ENCODE measurements at places on chromosomes 6 and 20. TPM values are rescaled to one million over a fixed set of nuclear protein-coding genes. Genes with fewer than 3 reads are reported as not detected.
A peak's percentile ranks its signal among the peaks of the same experiment; 100 is the strongest.

- H3K36me3 ChIP-seq: no peaks in the 10 kb centered on the region
- H3K27me3 ChIP-seq: no peaks in the 10 kb centered on the region
- no peak overlapping the region for H3K4me3 ChIP-seq
- H3K4me1 ChIP-seq: no peaks in the 10 kb centered on the region
These were observed 21.7 kb downstream of the UBD start for GRCh38 chr6:29537714-29538403.

The PDE10A gene
- 7.4 TPM for total RNA-seq

- no peak overlapping the region for H3K4me3 ChIP-seq
- no peaks in the 10 kb centered on the region for H3K4me1 ChIP-seq
- no peaks in the 10 kb centered on the region for H3K27me3 ChIP-seq
- H3K36me3 ChIP-seq: no peaks in the 10 kb centered on the region
- no peak overlapping the region for H3K27ac ChIP-seq
- DNase-seq: no peak
These were observed 106.1 kb upstream of the ADGRF4 start for GRCh38 chr6:47592131-47592840.

- no peak for DNase-seq
- peak overlapping the region; percentile 72 for H3K27ac ChIP-seq
- no peaks in the 10 kb centered on the region for H3K27me3 ChIP-seq
- no peak overlapping the region for H3K4me3 ChIP-seq
These were observed 9.1 kb upstream of the SNX9 start for GRCh38 chr6:157813750-157814455.

GRCh38 chr20:45283551-45284057, 23.0 kb upstream of the RBPJL start:
- no peaks in the 10 kb centered on the region for H3K4me1 ChIP-seq
- DNase-seq: no peak
- H3K27ac ChIP-seq: no peak overlapping the region
- H3K36me3 ChIP-seq: no peaks in the 10 kb centered on the region
- H3K27me3 ChIP-seq: peaks cover 3% of the 10 kb centered on the region

DNA sequence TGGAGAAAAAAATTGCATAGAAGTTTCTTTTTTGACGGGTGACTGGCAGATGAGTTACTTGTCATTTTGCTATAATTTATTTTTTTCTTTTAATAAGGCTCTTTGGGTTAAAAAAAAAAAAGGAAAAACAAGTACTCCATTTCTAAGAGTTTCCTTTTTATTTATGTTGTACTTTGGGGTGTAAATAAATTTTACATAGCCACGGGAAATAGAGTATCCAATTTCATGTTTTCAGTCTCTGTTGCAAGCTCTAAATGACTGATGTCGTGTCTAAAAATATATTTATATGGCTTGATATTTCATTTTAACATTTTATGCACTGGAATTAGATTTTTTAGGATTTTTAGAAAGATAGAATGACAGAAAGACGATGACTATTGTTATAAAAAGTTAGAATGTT, 3.4 kb downstream of the EYA4 start:
- no peak for DNase-seq
- no peak overlapping the region for H3K27ac ChIP-seq
- H3K36me3 ChIP-seq: no peaks in the 10 kb centered on the region
- H3K4me3 ChIP-seq: no peak overlapping the region
- peaks cover 24% of the 10 kb centered on the region for H3K4me1 ChIP-seq

DNA sequence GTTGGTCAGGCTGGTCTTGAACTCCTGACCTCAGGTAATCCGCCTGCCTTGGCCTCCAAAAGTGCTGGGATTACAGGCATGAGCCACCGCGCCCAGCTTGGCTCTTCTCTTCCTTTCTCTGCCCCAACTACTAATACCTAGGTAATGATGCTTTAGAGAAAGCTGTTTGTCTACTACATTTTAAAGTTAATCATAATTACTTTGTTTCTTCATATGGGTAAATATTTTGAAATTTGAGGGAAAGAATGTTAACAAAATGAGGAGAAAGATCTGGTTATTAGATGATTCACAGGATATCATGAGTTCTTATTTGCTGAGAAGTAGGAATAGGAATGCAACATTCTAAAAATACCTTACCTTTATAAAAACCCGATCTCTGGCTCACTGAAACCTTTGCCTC, 18.4 kb upstream of the PTPRK start:
- H3K27me3 ChIP-seq: no peaks in the 10 kb centered on the region
- H3K4me3 ChIP-seq: no peak overlapping the region
- H3K4me1 ChIP-seq: no peaks in the 10 kb centered on the region
- DNase-seq: no peak

The PBOV1 gene
- not detected for total RNA-seq

- H3K36me3 ChIP-seq: no peaks in the 10 kb centered on the region
- H3K27ac ChIP-seq: no peak overlapping the region
- peaks cover 22% of the 10 kb centered on the region for H3K4me1 ChIP-seq
- no peak for DNase-seq
- H3K27me3 ChIP-seq: no peaks in the 10 kb centered on the region
These were observed 97.3 kb upstream of the CARMIL1 start for GRCh38 chr6:25181923-25182322.

The THBS2 gene
- total RNA-seq: 37.6 TPM

GRCh38 chr6:100166956-100167355, 172.9 kb upstream of the MCHR2 start:
- no peaks in the 10 kb centered on the region for H3K27me3 ChIP-seq
- DNase-seq: no peak
- no peak overlapping the region for H3K27ac ChIP-seq
- no peaks in the 10 kb centered on the region for H3K4me1 ChIP-seq
- no peak overlapping the region for H3K4me3 ChIP-seq

- H3K27ac ChIP-seq: no peak overlapping the region
- no peaks in the 10 kb centered on the region for H3K27me3 ChIP-seq
- no peak for DNase-seq
- no peak overlapping the region for H3K4me3 ChIP-seq
These were observed 142.6 kb downstream of the ARHGAP18 start for GRCh38 chr6:129567374-129567773.

The GLP1R gene
- total RNA-seq: not detected

DNA sequence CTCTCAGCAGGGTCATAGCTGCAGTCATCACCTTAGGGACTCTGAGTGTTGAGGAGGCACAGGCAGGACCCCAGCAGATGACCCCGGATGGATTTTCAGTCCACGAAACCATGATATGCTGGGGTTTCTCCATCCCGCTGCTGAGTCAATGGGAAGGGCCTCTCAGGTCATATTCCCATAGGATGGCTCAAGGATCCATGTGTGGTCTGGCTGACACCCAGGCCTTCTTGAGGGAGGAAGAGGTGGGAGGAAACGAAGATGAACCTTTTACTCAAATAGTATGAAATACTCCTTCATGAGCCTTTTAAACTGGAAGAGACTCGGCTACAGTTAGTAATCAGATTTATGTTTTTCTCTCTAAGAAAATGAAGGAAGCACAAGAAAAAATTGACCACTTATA, 10.3 kb upstream of the RALY start:
- no peaks in the 10 kb centered on the region for H3K4me1 ChIP-seq
- H3K27ac ChIP-seq: no peak overlapping the region
- no peak for DNase-seq
- no peak overlapping the region for H3K4me3 ChIP-seq
- H3K36me3 ChIP-seq: no peaks in the 10 kb centered on the region

GRCh38 chr20:57677584-57677982, 32.2 kb downstream of the PMEPA1 start:
- no peak for DNase-seq
- H3K36me3 ChIP-seq: no peaks in the 10 kb centered on the region
- H3K4me1 ChIP-seq: no peaks in the 10 kb centered on the region
- no peak overlapping the region for H3K4me3 ChIP-seq
- H3K27ac ChIP-seq: no peak overlapping the region

The TBX18 gene
- 0.27 TPM for total RNA-seq

- peaks cover 5% of the 10 kb centered on the region for H3K27me3 ChIP-seq
- peaks cover 20% of the 10 kb centered on the region for H3K4me1 ChIP-seq
These were observed 71.2 kb downstream of the PDE7B start for GRCh38 chr6:135922746-135923145.

GRCh38 chr20:59134182-59134581, 29.4 kb upstream of the ZNF831 start:
- no peaks in the 10 kb centered on the region for H3K36me3 ChIP-seq
- DNase-seq: no peak
- H3K4me3 ChIP-seq: no peak overlapping the region
- no peaks in the 10 kb centered on the region for H3K4me1 ChIP-seq

DNA sequence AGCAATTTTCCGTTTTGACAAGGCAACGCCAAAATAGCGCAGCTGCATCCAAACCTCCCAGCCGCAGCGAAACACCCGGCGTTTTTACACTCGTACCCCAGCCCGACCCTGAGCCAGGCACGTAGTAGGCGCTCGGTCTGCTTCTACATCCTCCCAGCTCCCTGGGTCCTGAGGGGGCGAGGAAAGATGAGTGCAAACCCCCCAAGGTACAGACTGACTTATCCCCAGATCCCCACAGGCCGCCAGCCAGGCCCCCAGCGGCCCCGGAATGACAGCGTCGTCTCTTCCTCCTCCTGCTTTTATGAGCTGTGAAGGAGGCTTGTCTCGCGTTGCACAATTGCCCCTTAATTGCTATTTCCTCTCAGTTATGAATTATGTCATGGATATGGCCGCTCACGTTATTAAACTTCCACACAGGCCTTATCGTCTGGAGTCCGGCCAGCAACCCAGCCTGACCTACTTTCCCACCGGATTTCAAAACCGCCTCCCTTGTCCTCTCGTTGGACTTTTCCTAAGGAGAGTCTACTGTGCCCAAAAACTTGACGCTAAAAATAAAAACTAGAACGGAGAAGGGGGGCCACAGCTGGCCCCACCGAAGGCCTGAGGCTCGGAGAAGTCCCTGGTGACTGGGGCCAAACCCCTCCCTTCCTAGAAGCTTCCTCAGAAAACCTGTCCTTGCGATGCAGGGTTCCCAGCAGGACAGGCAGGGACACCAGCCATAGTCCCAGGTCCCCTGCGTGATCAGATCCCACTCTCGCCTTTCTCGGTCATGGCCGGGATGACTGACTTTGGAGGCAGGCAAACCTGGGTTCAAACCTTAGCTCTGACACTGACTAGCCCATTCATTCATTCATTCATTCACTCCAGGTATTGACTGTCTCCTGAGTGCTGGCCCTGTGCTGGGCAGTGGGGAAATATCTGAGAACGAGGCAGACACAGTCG, 130.9 kb upstream of the PTPN1 start:
- no peaks in the 10 kb centered on the region for H3K36me3 ChIP-seq
- H3K27ac ChIP-seq: peak overlapping the region; percentile 83
- peak; percentile 98 for DNase-seq
- peaks cover 48% of the 10 kb centered on the region for H3K4me1 ChIP-seq

DNA sequence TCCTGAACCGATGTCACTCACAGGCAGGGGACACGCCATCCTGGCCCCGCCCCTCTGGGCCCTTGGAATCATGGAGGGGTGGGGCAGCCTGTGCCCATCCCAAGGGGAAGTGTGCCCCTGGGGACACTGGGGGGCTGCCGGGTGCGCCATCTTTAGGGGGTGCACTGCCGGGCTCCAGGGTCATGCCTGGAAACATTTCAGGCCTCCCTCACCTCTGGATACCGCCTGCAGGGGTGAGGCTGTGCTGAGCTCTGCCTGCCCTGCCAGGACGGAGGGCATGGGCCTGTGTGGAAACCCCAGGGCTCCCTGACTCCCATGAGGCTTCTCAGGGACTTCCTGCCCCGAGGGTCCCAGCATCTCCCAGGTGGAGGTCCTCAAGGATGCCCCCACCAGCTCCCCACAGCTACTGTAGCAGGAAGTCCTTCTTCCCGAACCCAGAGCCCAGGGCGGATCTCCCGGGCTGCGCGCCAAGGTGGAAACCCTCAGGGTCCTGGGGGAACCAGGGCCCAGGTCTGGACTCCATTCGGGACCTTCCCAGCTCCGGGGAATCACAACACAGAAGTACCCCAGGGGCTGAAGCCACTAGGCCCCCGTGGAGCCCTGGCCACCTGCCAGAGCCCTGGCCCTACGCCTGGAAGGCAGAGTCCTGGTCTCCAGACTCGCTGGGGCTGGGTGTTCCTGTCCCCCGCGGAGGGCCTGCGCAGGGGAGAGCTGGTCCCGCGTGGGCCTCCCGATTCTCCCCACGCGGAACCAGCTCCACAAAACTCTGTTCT, 15.6 kb downstream of the CHRNA4 start:
- H3K4me3 ChIP-seq: no peak overlapping the region
- no peaks in the 10 kb centered on the region for H3K27me3 ChIP-seq
- no peaks in the 10 kb centered on the region for H3K36me3 ChIP-seq
- H3K27ac ChIP-seq: no peak overlapping the region

DNA sequence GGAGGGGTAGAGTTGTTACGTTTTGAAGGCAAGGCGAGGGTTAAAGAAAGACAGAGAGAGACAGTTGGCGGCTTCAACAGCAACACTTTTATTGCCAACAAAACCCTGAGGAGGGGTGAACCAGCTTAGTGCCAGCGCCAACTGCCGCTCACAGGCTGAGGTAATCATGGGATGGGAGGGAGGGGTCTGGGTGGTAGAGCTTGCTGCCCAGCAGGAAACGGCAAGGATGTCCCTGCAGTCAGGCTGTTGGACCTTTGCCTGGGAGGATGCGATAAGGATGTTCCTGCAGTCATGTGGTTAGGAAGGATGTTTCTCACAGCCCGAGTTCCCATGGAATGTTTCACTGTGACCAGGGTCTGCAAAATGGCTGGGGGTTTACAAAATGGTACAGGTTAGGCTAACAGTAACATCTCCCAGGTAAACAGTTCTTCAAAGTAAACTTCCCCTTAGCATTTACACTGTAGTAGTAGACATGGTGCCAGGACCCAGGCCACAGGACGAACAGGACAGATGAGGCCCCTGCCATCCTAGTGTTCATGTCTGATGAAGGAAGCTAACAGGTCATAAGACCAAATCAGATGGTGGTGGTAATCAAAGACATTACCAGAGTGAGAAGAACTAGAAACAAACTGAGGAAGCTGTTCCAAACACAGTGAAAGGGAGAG, 647.3 kb upstream of the DEFB115 start:
- H3K4me3 ChIP-seq: no peak overlapping the region
- no peak overlapping the region for H3K27ac ChIP-seq
- H3K4me1 ChIP-seq: no peaks in the 10 kb centered on the region
- no peaks in the 10 kb centered on the region for H3K27me3 ChIP-seq
- no peaks in the 10 kb centered on the region for H3K36me3 ChIP-seq

DNA sequence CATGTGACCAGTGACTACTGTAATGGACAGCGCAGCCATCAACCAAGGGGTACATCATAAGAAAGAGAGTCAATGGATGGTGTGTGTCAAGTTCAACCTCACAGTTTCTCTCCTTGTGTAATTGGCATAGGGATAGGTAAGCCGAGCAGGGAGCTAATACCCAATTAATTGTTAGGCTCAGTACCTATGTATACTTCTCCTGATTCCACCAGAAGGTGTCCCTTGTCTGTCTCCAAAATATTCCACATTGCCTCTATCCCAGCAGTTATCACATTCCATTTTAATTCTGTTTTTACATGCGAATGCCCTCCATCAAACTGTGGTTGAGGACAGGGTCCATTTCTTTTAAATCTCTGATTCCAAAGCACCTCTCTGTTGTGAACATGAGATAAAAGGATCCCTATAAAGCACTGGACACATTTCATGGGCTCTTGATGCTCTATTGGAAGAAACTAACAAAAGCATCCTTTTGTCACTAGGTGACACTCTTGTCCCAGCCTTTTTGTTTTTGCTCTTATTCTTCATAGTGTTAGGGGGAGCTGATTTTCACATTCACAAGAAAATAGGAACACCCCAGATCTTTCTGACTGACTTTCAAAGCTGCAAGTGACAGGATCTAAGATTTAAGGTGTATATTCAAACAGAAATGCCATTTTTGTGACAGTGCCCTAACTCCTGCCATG, 38.9 kb downstream of the FBXO9 start:
- no peak for DNase-seq
- H3K27me3 ChIP-seq: no peaks in the 10 kb centered on the region
- no peak overlapping the region for H3K4me3 ChIP-seq
